Common myeloid progenitor, CD34-positive (primary cell): ENCODE measurements at places on chromosomes 12 and 14.

GRCh38 chr14:96204151-96205058, at the start of gene BDKRB2:
Gene BDKRB2 (plus strand): TSS chr14:96204839. CDS start chr14:96237108, 32,269 bp downstream.
- no peak within 1 kb of the TSS for H3K4me3 ChIP-seq
- H3K36me3 ChIP-seq: no peaks in the 10 kb centered on the region
- peak; percentile 14 for DNase-seq
- H3K4me1 ChIP-seq: peaks cover 7% of the 10 kb centered on the region
- H3K27me3 ChIP-seq: peaks cover 14% of the 10 kb centered on the region
- H3K27ac ChIP-seq: no peak within 1 kb of the TSS

GRCh38 chr12:46771268-46771827, 54.4 kb downstream of the SLC38A4 start:
- no peak overlapping the region for H3K4me3 ChIP-seq
- no peak for DNase-seq
- H3K36me3 ChIP-seq: no peaks in the 10 kb centered on the region

DNA sequence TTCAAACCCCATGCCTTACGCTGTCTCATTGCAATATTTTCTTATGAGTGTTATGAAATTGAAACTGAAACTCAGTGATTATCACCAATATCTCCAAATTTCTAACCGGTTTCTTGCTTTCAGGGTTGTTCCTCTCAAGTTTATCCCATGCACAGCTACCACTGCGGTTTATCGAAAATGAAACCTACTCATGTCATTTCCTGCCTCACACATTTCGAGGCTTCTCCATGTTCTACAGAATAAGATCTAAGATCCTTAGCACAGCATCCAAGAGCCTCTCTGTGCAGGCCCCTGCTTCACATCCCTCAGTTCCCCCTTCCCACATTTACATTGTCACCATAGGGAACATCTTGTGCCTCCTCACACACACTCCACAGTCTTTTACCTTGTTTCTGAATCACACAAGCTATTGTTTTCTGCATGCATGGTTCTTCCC, 45.5 kb upstream of the FAR2 start:
- DNase-seq: peak; percentile 90
- no peaks in the 10 kb centered on the region for H3K36me3 ChIP-seq
- H3K27ac ChIP-seq: peak overlapping the region; percentile 51
- H3K4me3 ChIP-seq: peak overlapping the region; percentile 25

GRCh38 chr14:57970594-57970993, 104.7 kb upstream of the SLC35F4 start:
- no peaks in the 10 kb centered on the region for H3K36me3 ChIP-seq
- H3K27me3 ChIP-seq: no peaks in the 10 kb centered on the region
- H3K27ac ChIP-seq: no peak overlapping the region
- H3K4me1 ChIP-seq: no peaks in the 10 kb centered on the region
- no peak for DNase-seq

GRCh38 chr12:5452569-5452968, 20.7 kb downstream of the NTF3 start:
- DNase-seq: no peak
- H3K27ac ChIP-seq: no peak overlapping the region
- H3K4me3 ChIP-seq: no peak overlapping the region
- H3K36me3 ChIP-seq: no peaks in the 10 kb centered on the region
- H3K27me3 ChIP-seq: peaks cover 13% of the 10 kb centered on the region
- peaks cover 9% of the 10 kb centered on the region for H3K4me1 ChIP-seq

DNA sequence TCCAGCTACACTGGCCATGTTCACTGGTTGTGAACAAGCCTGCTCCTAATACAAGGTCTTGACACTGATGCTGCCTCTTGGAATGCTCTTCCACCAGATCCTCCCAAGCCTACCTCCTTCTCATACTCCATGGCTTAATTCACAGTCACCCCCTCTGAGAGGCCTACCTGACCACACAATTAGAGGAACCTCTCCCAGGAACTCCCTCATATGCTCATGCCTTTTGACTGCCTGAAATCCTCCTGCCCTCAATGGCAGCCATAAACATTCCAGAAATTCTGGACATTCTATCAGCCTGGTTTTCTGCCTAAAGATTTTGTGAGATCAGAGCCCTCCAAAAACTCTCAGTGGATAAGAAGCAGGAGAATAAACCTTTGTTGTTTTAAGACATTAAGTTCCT, 340.2 kb downstream of the C12orf75 start:
- H3K4me1 ChIP-seq: no peaks in the 10 kb centered on the region
- no peaks in the 10 kb centered on the region for H3K27me3 ChIP-seq
- DNase-seq: no peak
- H3K4me3 ChIP-seq: no peak overlapping the region

- H3K4me1 ChIP-seq: peaks cover 3% of the 10 kb centered on the region
- no peaks in the 10 kb centered on the region for H3K27me3 ChIP-seq
- H3K4me3 ChIP-seq: no peak overlapping the region
- peak; percentile 49 for DNase-seq
These were observed 8.9 kb upstream of the AMN1 start for GRCh38 chr12:31737763-31738162.

DNA sequence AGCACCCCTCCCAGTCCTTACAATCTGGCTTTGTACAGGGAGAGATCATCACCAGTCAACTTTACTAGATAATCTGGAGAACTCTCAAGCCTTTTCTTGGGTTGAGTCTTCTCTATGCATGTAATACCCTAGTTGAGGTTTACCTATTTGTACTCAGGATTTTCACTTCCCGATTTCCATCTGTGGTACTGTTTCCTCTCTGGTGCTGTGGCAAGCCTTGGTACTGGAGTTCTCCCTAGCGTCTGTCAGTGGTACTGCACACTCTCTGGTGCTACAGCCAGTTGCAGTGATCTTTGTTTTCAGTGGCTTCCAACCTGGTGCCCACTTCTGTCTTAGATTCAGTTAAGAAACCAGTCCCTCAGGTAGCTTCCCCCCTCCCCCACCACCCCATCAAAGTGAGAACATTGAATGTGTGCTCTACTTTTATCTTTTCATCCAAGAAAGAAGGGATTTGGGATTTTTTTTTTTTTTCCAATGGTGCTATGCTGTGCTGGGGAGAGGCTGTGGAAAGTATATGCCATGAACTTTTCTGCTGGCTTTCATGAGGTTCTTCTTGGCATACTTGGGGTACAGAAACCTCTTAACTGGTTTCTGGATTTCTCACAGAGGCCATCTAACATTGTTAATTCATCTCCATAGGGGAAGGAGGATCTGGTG, 69.4 kb upstream of the EVL start:
- peak; percentile 87 for DNase-seq
- H3K27me3 ChIP-seq: no peaks in the 10 kb centered on the region
- no peaks in the 10 kb centered on the region for H3K4me1 ChIP-seq
- H3K4me3 ChIP-seq: no peak overlapping the region
- H3K36me3 ChIP-seq: no peaks in the 10 kb centered on the region
- H3K27ac ChIP-seq: no peak overlapping the region

GRCh38 chr12:127667131-127667685, 599.8 kb upstream of the TMEM132C start:
- H3K27ac ChIP-seq: no peak overlapping the region
- H3K36me3 ChIP-seq: no peaks in the 10 kb centered on the region
- no peaks in the 10 kb centered on the region for H3K27me3 ChIP-seq
- no peak for DNase-seq

DNA sequence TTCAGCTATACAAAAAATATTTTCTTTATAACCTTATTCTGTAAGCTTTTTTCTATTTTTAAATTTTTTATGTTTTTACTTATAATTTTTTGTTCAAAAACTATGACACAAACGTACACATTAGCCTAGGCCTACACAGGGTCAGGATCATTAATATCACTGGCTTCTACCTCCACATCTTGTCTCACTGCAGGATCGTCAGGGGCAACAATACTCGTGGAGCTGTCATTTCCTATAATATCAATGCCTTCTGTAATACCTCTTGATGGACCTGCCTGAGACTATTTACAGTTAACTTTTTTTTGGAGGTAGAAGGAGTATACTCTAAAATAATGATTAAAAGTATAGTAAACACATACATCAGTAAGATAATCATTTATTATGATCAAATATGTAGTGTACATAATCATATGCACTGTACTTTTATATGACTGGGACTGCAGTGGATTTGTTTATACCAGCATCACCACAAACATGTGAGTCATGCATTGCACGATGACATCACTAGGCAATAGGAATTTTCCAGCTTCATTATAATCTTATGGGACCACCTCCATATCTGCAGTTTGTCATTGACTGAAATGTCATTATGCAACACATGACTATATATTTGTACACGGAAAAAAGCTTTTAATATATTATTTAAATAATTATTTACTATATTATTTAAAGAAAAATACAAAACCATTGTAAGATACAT, 18.5 kb upstream of the PMCH start:
- no peaks in the 10 kb centered on the region for H3K4me1 ChIP-seq
- H3K27me3 ChIP-seq: no peaks in the 10 kb centered on the region
- H3K36me3 ChIP-seq: no peaks in the 10 kb centered on the region
- H3K4me3 ChIP-seq: no peak overlapping the region
- DNase-seq: peak; percentile 1

- H3K27ac ChIP-seq: no peak overlapping the region
- no peaks in the 10 kb centered on the region for H3K36me3 ChIP-seq
- H3K27me3 ChIP-seq: no peaks in the 10 kb centered on the region
- H3K4me3 ChIP-seq: no peak overlapping the region
These were observed 121.3 kb downstream of the RPS29 start for GRCh38 chr14:49464885-49465284.

GRCh38 chr14:95515596-95516552, 576 bp downstream of the SYNE3 start:
- peaks cover 24% of the 10 kb centered on the region for H3K4me1 ChIP-seq
- peak; percentile 92 for DNase-seq
- H3K4me3 ChIP-seq: no peak overlapping the region
- no peaks in the 10 kb centered on the region for H3K36me3 ChIP-seq

DNA sequence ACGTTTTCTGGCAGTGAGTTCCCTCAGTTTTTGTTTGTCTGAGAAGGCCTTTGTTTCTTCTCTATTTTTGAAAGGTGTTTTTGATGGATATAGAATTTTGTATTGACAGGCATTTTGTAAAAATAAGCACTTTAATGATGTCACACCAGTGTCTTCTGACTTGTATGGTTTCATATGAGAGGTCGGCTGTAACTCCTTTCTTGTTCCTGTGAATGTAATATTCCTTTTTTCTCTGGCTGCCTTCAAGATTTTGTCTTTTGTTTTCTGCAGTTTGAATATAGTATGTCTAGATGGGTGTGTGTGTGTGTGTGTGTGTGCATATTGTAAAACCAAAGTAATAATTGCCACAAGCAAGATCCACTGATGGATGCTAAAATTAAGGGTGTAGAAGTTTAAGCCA, 67.8 kb upstream of the PSMC1 start:
- H3K36me3 ChIP-seq: no peaks in the 10 kb centered on the region
- H3K4me3 ChIP-seq: no peak overlapping the region
- H3K27me3 ChIP-seq: no peaks in the 10 kb centered on the region
- no peak overlapping the region for H3K27ac ChIP-seq
- DNase-seq: no peak
- no peaks in the 10 kb centered on the region for H3K4me1 ChIP-seq

DNA sequence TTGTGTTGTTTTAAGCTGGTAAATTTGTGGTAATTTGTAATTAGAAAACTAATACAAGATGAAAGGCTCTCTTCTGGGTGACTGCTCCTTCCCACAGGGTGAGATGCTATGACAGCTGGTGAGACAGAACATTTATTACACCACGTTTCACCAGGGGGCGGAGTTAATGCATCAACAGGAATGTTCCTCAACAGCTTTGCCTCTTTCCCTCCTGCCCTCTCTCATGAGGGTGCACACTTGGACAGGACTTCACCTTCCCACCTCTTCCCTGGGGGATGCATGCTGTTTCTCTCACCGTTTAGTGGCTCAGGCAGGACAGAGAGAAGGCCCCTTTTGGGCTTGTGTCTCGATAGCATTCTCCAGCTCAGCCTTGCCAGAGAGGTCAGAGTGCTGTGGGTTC, 13.4 kb upstream of the PPP1R1A start:
- H3K27me3 ChIP-seq: no peaks in the 10 kb centered on the region
- H3K4me3 ChIP-seq: no peak overlapping the region
- no peaks in the 10 kb centered on the region for H3K36me3 ChIP-seq
- H3K4me1 ChIP-seq: no peaks in the 10 kb centered on the region
- no peak overlapping the region for H3K27ac ChIP-seq

GRCh38 chr12:59056966-59057365, 136.7 kb upstream of the LRIG3 start:
- H3K36me3 ChIP-seq: no peaks in the 10 kb centered on the region
- no peaks in the 10 kb centered on the region for H3K27me3 ChIP-seq
- H3K4me1 ChIP-seq: no peaks in the 10 kb centered on the region
- no peak overlapping the region for H3K4me3 ChIP-seq

GRCh38 chr14:100540926-100541620, 46.1 kb downstream of the BEGAIN start:
- H3K4me1 ChIP-seq: no peaks in the 10 kb centered on the region
- no peak overlapping the region for H3K27ac ChIP-seq
- H3K4me3 ChIP-seq: no peak overlapping the region
- DNase-seq: no peak
- no peaks in the 10 kb centered on the region for H3K36me3 ChIP-seq
- peaks cover 2% of the 10 kb centered on the region for H3K27me3 ChIP-seq

DNA sequence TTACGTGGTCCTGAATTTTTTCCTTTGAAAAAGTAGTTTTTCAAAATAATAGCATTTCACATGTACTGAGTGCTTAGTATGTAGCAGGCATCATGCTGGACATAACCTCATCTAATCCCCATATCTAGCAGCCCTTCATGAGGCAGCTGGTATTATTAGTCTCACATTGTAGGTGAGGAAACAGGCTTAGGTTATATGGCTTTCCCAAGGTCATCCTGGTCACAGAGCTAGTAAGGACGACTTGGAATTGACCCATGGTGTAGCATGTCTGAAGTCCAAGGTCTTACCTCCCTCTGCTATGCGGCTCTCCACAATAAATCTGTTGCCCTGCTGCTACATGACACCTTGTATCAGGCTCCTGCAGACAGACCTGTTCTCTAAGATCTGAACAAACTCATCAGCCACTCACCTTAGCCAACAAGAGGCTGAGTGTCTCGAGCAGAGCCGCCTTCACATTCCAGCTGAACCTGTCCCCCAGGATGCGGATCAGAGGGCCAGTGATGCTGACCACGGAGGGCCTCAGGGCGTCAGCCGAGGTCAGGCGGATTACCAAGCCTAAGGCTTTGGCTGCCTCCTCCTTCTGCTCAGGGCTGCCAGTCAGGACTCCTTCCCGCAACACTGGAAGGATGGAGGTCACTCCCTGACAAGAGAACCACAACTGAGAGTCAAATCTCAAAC, 19.7 kb upstream of the RAB35 start:
- no peak overlapping the region for H3K27ac ChIP-seq
- peaks cover 95% of the 10 kb centered on the region for H3K36me3 ChIP-seq
- no peak overlapping the region for H3K4me3 ChIP-seq
- no peaks in the 10 kb centered on the region for H3K27me3 ChIP-seq
- no peak for DNase-seq

GRCh38 chr12:112121780-112122565, 3.4 kb upstream of the TRAFD1 start:
- no peak overlapping the region for H3K27ac ChIP-seq
- H3K36me3 ChIP-seq: no peaks in the 10 kb centered on the region
- DNase-seq: no peak
- peaks cover 24% of the 10 kb centered on the region for H3K4me1 ChIP-seq

GRCh38 chr12:103503546-103504480, 8.0 kb upstream of the C12orf42 start:
- no peak overlapping the region for H3K4me3 ChIP-seq
- peak; percentile 45 for DNase-seq
- H3K27me3 ChIP-seq: peaks cover 2% of the 10 kb centered on the region
- no peak overlapping the region for H3K27ac ChIP-seq
- no peaks in the 10 kb centered on the region for H3K36me3 ChIP-seq
- H3K4me1 ChIP-seq: no peaks in the 10 kb centered on the region
